ENCODE measurements at places on chromosomes 1 and 21. TPM values are rescaled to one million over a fixed set of nuclear protein-coding genes. Genes with fewer than 3 reads are reported as not detected.

DNA sequence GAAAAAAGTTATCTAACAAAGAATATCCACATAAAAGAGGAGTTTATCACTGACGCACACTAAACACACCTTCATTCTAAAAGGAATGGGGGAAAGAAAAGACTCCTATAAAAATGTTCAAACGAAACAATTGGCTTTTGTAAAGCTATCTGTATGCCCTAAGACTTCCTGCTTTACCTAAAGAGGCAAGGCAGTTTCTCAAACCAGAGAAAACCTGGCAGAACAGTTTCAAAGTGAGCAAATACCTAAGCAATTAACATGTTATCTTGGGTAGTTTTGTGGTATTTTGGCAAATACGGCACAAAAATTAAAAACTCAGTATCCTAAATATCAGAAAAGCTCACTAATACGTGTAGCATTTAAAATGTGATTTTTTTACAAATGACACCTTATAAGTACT, 1.9 kb downstream of the PUM1 start:
- no peak for DNase-seq

GRCh38 chr1:104132382-104132973, 382.8 kb downstream of the AMY1C start:
- no peak for DNase-seq

The KPRP gene
- total RNA-seq = not detected

- DNase-seq = no peak
Measured at GRCh38 chr21:25518491-25518911, 88.8 kb downstream of the MRPL39 start.

DNA sequence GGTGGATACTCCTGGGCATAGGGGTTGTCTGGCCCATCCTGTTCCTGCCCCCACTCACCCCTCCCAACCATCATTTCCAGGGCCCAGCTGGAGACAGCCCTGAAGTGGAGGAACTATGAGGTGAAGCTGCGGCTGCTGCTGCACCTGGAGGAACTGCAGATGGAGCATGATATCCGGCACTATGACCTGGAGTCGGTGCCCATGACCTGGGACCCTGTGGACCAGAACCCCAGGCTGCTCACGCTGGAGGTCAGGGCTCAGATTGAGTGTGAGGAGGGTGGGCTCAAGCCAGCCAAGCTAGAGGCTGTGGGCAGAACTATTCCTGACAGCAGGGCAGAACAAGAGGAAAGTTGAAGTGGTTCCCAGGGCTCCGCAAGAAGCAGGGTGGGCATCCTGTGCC, 14.2 kb downstream of the RHOC start:
- DNase-seq = no peak

DNA sequence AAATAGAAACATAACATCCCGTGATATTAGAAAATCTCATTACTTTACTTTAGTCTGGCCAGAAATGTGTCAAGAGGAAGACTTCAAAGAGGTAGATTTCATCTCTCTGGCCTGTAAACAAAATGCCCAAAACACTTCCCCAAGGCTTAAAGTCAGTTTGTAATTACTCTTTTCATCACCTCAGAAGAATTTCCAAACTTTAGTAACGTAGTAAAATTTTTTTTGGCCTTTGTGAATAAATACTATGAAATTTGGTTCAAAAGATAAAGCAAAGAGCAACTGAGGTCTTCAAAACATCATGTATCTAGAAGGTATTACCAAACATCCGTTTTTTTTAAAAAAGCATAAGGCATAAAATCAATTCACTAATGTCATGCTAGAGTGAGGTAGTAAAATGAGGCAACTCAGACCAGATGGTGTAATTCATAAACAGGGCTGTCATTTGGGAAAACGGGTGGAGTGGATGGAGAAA, 51.4 kb downstream of the LEPR start:
- no peak for DNase-seq

- DNase-seq = peak; percentile 60
Measured at GRCh38 chr1:29698033-29698432, 461.7 kb downstream of the PTPRU start.

DNA sequence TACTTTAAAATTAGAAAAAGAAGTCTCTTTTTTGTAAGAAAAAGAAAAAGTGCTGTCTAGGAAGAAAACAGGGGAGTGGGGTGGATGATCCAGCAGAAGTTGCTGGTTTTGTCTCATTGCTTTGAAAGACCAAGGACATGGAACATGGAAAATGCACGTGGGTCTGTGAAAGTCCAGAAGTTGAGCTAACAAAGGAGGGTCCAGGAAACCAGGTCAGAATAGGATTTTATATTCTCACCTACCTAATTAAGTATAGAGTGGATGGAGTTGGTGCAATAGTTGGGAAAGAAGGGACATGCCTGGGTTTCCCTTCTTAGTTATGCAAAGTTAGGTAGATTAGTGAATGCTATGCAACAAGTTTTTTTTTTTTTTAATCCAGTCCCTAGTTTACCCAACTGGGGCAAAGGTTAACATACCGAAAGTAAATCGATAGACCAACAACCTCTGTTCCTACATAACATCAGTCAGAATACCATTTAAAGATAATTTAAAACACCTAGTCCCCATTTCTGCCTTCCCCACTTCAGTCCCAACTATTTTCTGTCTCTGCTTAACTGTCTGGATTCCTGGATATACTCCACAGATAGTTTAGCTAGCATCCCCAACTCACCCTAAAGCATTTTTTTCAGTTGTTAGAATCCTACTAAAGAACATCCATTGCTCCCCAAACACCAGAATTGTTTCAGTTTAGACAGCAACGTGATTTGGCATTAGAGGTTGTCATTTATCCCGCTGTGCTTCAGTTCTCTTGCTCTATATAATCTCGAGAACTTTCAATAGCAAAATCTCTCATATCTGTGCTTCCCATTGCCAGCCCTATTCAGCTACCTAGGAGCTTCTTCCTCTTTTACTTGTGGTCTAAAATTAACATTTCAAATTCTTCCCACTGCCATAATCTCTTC, 105.7 kb upstream of the PLPPR5 start:
- DNase-seq = no peak

The C1orf159 gene
- 9.7 TPM for total RNA-seq

GRCh38 chr1:174623324-174624035, 175.7 kb downstream of the GPR52 start:
- no peak for DNase-seq

The ALDH4A1 gene
- 11.8 TPM for total RNA-seq

The CGN gene
- 62.5 TPM for total RNA-seq

The SH2D1B gene
- total RNA-seq = 1.9 TPM

DNA sequence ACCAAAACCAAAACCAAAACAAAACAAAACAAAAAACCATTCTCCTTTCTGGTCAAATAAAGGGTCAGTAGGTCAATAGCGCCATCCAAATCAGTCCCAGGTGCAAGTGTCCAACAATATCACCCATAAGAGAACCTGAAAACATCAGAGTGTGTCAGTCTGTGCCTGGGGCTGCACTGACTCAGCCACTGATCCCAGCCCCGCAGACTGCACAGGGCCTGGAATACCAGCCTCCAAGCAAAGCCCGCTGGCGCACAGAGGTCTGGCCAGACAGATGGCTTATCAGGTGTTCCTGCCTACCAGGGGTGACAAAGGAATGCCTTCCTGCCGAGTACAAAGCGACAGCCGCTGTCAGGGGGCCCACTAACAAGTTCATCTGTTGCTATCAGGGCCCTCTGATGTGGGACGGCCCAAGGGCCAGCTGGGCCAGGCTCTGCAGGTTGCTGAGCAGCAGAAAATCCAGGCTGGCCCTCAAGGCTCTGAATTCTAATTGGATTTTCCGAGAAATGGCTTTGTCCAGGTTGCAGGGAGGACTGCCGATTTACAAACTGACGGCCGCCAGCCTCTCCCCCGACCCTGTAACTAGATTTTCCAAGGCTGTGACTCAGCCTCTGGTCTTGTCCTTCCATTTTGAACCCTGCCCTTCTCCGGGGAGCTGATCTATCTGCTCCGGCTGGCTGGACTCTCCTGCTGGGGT, 13.7 kb upstream of the TMEM51 start:
- no peak for DNase-seq

The NBL1 gene
- 218 TPM for total RNA-seq

GRCh38 chr21:35227786-35228185, 178.7 kb upstream of the RUNX1 start:
- DNase-seq = no peak

- no peak for DNase-seq
Measured at GRCh38 chr1:231686384-231686783, 59.8 kb downstream of the DISC1 start.

DNA sequence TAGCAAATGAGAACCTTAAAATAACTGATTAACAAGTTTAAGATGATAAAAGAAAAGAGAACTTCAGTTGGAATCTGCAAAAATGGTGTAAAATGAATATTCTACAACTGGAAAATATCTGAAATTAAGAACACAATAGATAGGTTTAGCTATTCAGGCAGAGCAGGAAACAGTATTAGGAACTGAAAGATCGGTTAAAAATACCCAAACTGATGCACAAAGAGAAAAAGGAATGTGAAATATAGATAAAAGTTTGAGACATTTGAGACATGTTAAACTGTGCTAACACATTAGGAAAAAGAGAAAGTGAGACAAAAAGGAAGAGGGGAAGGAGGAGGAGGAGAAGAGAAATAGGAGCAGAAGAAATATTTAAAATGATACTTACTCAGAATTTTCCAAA, 12.1 kb downstream of the CD55 start:
- DNase-seq = no peak

- no peak for DNase-seq
Measured at GRCh38 chr21:18104802-18105201, 139.8 kb upstream of the CHODL start.

DNA sequence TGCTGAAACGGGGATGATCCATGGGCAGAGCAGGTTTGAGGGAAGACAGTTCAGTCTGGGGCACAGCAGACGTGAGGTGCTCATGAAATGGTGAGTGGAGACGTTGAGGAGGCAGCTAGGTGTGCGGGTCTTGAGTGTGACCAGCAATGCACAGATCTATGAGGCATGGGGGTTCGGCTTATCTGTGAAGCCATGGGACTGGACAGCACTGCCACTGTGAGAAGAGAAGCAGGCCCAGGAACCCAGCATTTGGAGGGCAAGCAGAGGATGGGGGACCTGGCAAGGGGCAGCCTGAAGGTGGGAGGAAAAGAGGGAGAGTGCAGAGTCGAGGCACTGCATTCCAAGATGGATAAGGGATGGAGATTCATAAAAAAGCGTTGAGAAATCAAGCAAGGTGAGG, 8.0 kb downstream of the CSF1 start:
- no peak for DNase-seq

DNA sequence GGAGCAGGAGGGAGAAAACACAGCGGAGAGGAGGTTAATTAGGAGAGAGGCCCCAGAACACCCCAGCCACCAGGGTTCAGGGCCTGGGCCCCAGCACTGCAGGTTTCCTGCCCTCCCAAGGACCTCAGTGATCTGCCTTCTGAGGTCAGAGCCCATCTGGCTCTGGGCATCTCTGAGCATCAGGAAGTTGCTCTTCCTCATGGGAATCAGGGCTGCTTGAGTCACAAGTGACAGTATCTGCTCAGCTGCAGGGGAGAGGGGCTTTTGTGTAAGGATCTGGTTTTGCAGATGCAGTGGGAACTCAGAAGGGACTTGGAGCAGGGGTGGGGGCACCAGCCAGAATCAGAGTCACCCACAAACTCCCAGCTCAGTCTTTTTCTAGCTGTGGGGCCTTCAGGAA, 472.1 kb downstream of the PTPRU start:
- peak; percentile 30 for DNase-seq

GRCh38 chr1:205259324-205259832, 31.6 kb downstream of the TMCC2 start:
- no peak for DNase-seq

GRCh38 chr1:108503062-108503733, 53.1 kb downstream of the NBPF6 start:
- DNase-seq = no peak

The CYYR1 gene
- total RNA-seq = 51.3 TPM

DNA sequence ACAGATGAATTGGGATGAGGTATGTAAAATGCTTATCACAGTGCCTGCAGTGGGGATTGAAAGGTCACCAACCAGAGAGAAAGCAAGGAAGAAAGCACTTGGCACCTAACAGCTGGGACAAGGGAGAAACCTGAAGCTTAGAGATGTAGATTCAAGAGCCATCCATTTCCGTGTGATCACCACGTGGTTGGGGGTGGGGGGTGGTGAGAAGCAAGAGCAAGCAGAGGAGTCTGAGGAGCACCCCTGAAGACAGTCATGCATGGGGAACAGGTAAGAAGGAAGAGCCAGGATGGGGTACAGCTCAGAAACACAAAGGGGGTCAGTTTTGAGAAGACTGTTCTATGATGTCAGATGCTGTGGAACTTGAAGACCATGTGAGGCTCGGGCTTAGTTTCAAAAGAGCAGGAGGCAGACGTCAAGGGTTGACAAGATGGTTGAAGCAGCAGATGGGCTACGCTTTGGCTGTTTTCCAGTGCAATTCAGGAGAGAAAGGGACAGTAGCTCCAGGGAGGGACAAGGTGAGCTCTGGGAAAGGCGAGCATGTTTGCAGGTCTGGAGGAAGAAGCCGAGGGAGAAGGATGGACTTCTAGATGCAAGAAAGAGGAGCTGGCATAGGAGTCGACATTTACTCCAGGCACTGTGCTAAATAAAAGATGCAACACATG, 17.4 kb downstream of the KANK4 start:
- no peak for DNase-seq

The GJA5 gene
- total RNA-seq = 62.2 TPM

The CD1B gene
- 0.61 TPM for total RNA-seq

DNA sequence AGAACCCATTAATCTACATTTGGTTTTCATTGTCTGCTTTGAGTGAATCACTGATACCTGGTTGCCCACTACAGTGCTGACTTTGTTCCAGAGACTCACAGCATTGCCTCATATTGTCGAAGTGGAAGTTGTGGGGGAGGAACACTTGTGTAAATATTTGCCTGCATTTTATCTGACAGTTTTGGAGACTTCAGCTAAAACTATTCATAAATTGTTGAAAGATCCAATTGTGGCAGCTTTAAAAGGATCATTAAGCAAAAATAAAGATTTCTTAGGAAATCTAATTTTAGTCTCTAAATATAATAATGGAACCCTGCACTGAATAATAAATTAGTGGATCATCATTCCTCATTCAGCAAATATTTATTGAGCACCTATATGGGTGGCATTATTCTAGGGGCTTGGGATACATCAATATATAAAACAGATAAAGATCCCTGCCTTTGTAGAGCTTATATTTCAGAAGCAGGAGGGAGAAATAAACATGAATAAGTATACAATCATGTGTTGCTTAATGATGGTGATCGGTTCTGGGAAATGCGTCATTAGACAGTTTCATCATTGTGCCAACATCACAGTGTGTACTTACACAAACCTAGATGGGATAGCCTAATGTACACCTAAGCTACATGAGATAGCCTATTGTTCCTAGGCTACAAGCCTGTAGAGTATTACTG, 73.5 kb downstream of the OSBPL9 start:
- DNase-seq = no peak

The CFHR1 gene
- not detected for total RNA-seq

DNA sequence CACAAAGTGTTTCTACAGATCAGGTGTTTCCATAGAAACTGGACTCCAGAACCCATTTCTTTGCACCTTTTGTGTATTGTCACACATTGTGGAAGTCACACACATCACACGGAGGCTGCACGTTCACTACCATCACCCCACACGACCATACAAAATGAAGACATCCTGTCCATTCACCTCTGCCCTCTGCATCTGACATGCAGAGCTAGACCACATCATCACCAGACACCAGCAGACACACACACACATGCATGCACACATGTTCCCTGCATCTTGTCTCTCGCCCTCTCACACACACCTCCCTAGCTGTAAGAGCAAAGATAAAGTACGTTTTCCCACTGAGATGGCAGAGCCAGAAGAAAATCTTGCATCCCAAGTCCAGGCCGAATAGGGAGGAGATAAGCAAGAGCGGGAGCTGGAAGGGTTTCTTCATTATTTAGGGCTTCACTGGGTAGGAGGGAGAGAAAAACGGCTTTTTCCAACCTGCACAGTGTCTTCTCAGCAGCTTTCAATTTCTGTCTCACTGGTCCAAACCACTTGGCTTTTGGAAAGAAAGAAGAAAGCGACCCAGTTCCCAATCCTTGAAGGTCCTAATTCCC, 709 bp downstream of the PRELP start:
- no peak for DNase-seq
